AG08396 (cell line): ENCODE measurements at places on chromosomes 2 and 18.

- DNase-seq, result no peak
Observed at GRCh38 chr2:95073856-95074662, 47.5 kb downstream of the MRPS5 start.

GRCh38 chr2:85668857-85669142 lies 801 bp upstream of the SFTPB start:
- DNase-seq, result no peak

- DNase-seq, result no peak
Observed at GRCh38 chr2:67669766-67670165, 272.6 kb downstream of the ETAA1 start.

DNA sequence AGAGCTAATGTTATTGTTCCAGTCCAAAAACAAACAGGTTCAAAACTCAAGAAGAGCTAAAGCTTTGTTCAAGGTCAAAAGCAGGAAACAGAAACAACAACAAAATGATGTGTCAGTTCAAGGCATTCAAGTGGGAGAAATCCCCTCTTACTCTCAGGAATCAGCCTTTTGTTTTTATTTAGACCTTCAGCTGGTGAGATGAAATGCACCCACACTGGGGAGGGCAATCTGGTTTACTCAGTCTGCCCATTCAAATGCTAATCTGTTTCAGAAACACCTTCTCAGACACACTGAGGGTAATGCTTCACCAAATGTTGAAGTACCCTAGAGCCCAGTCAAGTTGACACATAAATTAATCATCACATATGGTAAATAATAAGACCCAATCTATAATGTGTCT lies 150.6 kb downstream of the TMX3 start:
- no peak for DNase-seq

GRCh38 chr2:11750917-11751316 lies 4.5 kb downstream of the LPIN1 start:
- no peak for DNase-seq

DNA sequence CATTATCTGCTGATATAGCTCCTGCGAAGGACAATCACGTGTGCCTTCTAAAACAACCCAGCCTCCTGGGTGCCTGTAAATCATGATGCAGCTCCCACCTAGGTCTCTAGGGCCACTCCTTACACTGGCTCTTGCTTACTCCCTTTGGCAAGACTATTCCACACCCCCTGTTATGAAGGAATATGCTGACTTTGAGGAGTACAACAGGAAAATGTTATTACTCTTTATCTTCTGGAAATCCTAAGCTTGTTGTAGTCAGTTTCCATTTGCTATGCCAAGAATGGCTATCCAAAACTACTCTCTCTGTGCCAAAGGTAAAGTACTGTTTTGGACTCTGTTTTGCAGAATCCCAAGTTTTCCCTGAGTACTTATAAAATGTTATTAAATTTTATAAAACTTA lies 7.7 kb downstream of the SGO2 start:
- DNase-seq, result no peak

GRCh38 chr2:15043336-15044058 lies 411.0 kb downstream of the LRATD1 start:
- no peak for DNase-seq

DNA sequence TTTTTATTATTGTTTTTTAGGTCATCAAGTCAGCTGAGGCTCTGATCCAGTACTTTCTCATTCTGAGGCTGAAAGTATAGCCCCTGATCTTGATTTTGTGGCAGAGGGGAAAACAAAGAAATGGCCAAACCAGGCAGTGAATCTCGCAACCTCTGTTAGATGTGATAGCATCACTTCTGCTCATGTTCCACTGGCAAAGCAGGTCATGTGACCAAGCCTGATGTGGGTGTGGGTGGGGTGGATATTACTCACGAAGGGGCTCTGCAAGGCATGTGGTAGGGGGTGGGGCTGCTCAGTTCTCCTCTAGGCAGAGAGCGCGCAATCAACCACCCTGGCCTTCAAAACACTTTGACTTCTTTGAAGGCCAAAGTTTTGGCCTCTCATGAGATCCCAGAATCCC lies 254.2 kb downstream of the MYCN start:
- no peak for DNase-seq

DNA sequence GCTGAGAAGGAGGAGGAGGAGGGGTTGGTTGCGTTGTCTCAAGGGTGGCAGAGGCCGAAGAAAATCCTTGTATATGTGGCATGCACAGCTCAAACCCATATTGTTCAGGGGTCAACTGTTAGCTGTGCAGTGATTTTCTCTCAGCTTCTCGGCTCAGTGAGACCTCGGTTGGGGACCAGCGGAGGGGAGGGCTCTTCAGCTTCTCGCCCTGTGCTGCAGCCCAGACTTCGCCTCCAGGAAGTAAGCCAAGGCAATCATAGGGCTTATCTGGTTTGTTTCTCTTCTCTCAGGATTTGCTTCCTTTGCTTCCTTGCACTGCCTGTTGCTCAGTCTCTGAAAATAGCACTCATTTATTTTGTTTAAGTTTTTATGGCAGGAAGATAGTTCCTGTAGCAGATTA lies 85.5 kb downstream of the SOWAHC start:
- DNase-seq, result no peak

- DNase-seq, result no peak
Observed at GRCh38 chr2:170354855-170355780, 177.2 kb downstream of the MYO3B start.

DNA sequence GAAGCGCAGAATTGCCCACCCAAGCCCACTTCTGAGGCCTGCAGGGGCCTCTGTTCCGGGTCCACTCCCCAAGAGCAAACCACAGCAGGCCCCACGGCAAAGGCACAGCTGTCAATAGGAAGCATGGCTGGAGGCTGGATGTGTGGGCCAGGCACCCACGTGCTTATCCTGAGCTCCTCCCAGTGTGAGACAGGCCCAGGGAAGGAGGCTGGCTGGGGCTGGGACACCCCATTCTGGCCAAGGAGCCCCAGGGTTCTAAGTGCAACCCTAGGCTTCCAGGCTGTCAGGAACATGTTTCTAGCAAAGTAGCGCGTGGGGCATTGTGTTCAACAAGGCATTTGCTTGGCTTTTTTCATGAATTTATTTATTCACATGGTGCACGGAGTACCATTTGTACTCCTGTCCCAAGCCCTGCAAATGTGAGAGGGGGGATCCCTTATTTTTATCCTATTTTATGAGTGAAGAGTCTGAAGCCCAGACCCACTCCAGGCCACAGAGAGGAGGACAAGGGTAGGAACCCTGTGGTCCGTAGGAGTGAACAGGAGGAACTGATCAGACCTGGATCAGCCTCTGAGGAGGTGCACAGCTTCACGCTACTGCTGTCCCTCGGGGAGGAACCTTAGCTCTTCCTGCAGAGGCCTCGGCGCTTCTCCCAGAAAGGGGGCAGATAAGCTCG lies 6.1 kb upstream of the RAB17 start:
- no peak for DNase-seq

DNA sequence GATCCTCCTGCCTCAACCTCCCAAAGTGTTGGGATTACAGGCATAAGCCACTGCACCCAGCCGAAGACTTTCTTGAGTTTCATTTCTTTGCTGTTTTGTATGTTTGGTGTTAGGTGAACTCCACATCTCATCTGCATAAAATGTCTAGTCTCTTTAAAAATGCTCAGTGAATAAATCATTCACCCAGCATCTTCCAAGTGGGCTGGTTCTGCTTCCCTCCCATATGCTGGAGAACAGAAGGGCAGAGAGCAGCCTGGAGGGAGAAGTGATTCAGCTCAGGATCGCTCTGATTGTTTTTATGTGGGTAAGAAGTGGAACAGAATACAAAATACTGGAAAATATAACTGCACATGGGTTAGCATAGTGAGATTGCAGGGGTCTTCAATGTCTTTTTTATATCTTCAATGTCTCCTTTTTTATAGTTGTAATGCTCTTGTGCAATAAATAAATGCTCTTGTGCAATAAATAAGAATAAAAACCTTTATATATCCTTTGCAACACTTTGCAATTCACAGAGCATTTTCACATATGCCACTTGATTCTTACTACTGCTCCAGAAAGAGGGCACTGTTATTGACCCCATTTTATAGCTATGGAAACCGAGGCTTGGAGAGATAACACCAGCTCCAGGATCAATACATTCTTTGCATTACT lies 253.0 kb upstream of the NCKAP5 start:
- peak; percentile 39 for DNase-seq

- DNase-seq, result no peak
Observed at GRCh38 chr2:20173064-20173463, 51.9 kb downstream of the SDC1 start.

DNA sequence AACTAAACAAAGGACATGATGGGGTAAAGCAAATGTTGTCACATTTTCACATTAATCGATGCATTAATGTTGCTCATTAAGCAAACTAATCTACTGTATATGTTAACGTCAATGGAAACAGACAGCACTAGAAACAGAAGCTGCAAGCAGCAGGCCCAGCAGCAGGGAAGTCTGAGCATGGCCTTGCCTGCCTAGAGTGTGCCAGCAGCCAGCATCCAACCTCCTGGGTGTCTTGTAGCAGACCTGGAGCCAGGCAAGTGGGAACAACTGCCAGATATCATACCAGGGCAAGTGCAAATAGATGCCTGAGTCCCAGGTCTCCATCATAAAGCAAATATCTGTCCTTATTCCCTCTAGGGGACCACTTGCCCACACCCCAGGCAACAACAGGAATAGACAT lies 319.0 kb downstream of the LRRTM1 start:
- no peak for DNase-seq

DNA sequence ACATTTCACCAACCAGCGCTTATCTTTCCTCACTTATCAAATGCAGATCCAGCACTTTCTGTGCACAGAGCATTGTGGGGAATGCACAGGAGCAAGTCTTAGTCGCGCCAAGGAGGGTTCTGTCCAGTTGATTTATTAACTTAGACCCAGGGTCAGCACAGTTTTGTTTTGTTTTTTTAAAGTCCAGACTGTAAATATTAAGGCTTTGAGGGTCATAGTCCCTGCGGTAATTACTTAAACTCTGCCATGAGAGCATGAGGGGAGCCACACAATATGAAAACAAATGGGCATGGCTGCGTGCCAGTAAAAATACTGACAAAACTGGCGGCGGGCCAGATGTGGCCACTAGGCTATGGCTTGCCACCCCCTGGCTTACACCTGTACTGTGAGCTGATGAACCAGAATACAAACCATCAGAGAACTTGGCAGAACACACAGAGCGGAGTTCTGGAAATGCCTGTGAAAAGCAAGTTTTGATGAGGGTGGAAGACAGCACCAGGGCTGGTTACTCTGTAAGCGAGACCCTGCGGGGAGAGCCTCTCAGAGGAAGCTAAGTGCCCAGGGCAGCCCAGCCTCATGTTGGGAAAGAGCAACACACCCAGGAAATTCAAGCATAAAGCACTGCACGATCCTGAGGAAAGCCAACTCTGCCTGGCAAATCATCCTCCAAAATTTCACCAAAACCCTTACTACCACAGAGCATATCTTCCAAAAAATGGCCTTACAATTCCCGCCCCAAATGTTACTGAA lies 43.6 kb downstream of the L3MBTL4 start:
- no peak for DNase-seq

DNA sequence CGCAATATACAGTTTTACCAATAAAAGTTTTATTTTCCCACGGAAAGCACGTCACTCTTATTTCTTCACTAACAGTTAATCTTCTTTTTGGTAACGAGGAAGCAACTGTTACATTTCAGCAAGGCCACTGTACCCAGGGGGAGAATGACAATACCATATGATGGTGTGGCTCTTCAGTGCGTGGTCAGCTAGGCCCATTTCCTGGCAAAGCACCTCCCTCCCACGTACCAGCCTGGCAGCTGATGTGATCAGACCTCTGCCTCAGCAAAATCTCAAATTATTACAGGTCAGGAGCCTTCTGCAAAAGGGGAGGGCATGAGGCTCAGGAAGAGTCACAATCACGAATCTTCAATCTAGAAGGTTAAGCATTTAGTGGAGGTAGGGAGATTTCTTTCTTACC lies 55.4 kb downstream of the KLF7 start:
- no peak for DNase-seq

DNA sequence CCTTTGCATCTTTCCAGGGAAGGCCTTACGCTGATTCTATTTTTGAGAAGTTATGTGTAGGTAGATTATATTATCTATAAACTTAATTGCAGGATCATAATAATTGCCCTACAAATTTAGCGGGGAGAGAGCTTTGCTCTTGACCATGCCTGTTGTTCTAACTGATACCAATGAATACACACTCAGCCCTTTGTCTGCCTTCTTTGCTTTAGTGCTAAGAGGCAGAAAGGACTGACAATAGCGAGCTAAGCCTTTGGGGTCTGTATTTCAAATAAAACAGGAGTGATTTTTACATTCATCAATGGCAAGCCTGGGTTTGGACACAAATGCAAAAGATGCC lies 115.3 kb upstream of the STON1 start:
- no peak for DNase-seq

DNA sequence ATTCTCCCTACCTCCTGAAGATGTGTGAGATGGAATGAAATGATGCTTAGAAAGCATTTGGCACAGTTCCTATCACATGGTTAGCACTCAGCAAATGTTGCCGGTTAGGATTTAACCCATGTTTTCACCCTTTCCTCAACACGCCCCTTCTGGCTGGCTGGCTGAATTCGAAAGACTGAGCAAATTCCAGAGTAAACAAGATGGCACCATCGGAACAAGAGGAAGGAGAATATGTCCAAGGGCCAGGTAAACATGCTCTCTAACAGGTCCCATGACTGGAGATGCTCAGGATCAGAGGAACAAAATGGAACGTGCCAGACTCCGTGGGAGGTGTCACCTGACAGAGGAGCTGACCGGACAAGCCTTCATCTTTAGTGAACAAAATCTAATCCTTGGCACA lies 145.6 kb downstream of the ANKRD44 start:
- DNase-seq, result no peak

- no peak for DNase-seq
Observed at GRCh38 chr2:235105821-235106359, 154.1 kb downstream of the SH3BP4 start.

DNA sequence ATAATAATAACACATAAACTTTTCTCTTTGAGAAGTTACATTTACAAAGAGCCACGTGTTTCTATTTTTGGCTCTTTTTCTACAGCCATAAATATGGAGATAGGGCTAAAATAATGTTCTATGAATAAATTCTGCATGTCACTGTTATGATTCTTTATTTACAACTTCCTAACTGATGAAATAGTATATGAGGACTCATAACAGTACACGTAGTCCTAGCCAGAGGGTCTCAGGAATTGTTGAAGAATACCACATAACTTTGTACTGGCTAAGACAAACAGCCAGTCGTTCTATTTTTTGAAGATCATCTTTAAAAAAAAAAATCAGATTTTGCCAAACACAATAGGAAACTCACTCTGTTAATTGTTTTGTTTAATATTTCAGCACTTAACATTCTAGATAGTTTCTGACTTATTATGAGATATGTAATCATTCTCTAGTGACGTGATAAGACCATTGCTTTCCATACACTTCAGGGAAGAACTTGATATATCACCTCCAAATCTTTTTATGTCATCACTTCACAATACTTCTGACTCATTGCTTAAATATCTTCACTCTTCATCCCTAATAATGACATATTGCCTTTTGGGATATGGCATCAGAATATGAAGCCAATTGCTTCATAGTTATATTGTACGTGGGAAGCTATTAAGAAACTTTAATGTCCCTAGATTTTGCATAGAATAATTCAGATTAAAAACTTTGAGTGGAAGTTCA lies 256.1 kb downstream of the XIRP2 start:
- no peak for DNase-seq

GRCh38 chr18:64650068-64650467 lies 501.2 kb upstream of the LINC00305 start:
- no peak for DNase-seq
